ENCODE measurements at places on chromosomes 5 and 9.
A peak's percentile ranks its signal among the peaks of the same experiment; 100 is the strongest.

GRCh38 chr5:12019306-12019705, 115.1 kb upstream of the CTNND2 start:
- no peak for DNase-seq

DNA sequence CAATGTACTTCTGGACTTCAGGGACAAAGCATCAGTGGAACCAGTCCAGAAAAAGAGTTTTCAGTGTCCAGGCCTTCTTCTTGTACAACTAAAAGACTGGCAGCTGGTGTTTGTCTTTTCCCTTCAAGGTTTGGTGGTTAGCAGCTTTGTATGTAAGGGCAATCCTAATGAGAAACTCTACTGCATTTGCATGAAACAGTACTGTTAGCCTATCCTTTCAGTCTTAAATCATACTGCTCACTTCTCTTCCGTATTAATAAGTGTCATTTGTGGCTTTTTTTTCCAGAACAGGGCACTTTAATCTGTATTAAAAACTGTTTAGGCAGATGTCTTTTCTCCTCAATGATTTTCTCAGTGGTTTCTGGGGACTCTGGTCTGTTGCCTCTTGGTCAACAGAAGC, 48.9 kb downstream of the FAM174A start:
- DNase-seq: no peak

GRCh38 chr5:76438025-76438424, 34.9 kb downstream of the IQGAP2 start:
- no peak for DNase-seq

DNA sequence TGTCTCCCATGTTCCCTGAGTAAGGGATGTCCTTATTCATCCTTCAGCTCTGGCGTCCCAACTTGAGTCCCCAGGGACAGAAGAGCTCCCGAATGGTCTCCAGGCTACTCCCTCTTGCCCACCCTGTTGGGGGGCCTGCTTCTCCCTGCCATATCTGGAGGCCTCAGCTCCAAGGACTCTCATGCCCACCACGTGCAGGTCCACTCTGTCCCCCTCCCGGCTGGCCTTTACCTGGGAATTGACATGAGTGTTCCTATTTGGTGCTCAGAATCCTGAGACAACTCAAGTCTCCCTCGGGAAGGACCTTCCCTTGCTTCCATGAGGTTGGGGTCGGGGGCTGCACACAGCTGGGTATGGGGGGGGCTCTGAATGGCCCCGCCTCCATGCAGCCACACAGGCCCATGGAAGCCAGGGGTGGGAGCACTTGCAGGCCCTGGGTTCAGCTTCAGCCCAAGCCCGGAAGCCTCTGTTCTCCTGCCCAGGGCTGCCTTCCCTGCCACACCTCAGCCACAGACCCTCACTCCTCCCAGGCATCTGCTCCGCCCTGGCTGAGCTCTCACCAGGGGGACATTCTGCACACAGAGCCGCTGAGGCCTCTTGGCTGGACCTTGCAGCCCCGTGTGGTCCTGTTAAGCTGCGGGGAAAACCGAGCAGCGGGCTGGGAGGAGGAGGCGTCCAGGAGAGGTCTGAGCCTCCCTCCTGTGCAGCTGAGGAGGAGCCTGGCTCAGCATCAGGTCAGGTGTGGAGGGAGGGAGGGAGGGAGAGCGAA, 121.9 kb downstream of the PHF2 start:
- DNase-seq: no peak

- no peak for DNase-seq
These were observed 3.1 kb downstream of the GTF3C4 start for GRCh38 chr9:132673355-132673754.

DNA sequence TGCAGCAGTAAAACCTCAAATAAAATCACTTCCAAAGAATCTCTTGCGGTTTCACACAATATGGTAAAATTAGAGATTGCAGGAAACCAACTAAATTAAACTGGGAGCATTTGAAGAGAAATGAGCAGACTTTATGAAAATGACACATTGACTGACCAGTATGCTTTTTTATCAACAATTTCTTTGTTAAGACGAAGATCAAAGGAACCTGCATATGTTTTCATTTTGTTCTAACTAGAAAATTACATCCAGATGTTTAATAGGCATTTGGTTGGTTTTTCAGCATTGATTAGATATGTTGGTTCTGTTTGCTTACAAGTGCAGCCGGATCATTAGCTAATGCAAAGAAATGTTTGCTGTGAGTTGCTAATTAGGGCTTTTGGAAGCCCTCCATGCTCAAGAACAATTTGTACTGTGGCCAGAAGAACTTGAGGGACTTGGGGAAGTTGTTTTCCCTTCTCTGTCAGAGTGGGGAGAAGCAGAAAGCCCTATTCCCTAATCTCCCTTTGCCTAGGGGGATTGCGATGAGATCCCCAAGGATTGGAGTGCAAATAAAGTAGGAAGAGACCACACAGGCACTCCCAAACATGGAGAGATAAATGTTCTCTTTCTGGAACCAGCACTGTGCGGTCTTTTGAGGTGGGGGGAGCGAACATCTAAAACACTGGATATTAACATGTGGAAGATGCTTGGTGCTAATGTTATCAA, 4.5 kb upstream of the TLE1 start:
- no peak for DNase-seq

DNA sequence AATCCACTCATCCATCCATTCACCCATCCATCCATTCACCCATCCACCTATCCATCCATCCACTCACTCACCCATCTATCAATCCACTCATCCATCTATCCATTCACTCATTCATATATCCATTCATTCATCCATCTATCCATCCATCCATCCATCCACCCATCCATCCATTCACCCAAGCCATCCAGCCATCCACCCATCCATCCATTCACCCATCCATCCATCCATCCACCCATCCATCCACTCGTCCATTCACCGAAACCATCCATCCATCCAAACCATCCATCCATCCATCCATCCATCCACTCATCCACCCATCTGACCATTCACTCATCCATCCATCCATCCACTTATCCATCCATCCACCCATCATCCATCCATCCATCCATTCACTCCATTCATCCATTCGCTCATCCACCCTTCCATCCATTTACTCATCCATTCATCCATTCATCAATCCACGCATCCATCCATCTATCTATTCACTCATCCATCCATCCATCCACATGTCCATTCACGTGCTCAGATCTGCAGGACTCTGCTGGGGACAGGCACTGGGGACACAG, 6.6 kb downstream of the SLC9A3 start:
- no peak for DNase-seq

DNA sequence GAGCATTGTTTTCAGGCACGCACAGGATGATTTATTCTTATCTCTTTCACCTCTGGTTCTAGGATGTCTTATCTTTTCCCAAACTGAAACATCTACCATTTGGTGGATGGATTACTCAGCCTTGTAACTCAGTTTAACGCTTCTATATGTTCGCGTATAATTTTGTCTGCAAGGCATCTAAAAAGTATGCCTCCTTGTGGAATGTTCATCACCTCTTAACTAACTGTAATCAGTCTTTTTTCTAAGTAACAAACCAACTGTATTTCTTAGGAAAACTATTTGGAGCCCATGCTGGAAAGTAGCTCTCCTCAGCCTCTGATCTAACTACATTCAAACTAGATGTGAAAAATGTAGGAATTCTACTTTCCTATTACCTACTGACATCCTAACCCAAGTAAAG, 11.5 kb upstream of the F2RL2 start:
- DNase-seq: no peak

- no peak for DNase-seq
These were observed 382.4 kb downstream of the TMEM167A start for GRCh38 chr5:82694711-82695285.

GRCh38 chr5:131957721-131958441, 12.4 kb upstream of the MEIKIN start:
- DNase-seq: no peak

DNA sequence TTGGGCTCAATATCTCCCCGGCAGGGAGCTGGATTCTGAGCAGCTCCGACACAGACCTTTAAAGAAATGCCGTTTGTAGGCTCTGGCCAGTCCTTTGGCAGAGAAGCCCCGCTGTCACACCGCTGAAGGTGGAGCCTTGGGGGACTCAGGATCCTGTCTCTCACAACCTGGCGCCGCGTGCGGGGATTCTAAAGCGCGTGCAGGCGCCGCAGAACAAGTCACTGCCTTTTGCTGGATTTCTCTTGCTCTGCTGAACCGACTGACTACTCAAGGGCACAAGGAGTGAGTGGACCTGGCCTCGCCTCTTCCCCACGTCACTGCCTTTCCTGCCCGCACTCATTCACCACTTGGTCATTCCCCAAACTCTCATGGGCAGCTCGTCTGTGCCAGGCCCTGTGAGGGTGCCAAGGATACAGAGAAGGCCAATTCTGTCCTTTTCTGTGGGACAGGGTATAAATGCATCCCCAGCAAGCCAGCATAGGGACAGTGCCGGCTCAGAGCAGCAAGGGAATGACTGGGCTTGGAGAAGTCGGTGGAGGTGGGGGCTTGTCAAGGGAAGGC, 69.3 kb downstream of the CRB2 start:
- DNase-seq: peak; percentile 26

DNA sequence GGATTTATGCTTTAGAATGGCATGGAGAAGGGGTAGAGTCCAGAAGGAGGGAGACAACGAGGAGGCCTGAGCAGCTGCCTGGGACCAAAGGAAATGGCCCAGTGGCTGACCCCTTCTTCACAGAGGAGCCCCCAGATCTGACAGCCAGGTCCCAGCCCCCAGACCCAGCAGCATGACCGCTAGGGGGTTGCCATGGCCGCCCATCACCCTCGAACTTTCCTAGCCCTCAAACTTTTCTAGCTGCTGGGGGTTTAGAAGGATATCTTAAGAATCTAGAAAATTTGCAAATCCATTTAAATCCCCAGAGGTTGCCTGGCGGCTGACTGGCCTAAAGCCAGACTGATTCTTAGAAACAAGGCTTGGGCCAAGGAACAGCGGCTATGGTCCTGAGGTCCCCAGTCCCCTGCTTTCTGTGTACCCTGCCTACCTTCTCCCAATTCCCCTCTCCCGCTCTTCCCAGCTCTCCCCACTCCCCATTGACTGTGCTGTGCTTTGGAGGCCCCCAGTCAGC, 972 bp downstream of the PDGFRB start:
- DNase-seq: no peak

DNA sequence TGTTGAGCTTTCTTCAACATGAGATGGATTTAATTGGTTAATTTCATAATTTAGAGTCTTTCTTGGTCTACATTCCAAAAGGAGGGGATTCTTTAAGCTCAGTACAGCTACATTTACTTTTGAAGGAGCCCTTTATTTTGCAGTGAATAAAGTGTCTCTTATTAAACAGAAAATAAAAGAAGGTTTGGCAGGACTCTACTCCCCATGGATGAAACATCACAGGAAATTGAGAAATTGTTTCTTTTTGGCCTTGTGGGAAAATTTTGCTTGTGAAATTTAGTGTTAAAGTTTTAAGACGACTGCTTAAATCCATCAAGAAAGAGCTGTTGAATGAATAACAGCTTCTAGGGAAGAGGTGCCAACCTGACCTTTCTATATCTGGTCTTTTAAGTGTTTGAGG, 187.7 kb downstream of the NTRK2 start:
- DNase-seq: no peak

GRCh38 chr5:111075520-111075919, 4.0 kb downstream of the TSLP start:
- DNase-seq: no peak

- no peak for DNase-seq
These were observed 136.8 kb downstream of the ASTN2 start for GRCh38 chr9:117278020-117278419.

All from amygdala (tissue), 56 donors.